ENCODE measurements at places on chromosomes 3 and 15.

DNA sequence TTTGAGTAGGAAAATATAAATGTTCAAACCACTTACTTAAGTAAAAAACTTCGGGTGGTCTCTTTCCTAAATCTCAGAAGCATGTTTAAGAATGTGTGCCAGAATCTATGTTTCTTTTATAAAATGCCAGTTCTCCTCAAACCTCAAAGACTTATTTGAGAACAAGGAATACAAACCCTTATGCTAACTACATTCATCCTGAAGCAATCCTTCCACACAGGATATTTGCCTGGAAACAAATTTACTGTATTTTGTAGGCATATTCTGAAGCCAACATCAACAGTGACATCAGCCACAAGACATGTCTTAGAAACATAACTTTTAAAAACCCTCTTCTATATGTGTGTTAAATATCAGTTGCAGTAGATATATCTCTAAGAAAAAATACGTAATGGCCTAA, 1077.0 kb downstream of the ROBO1 start:
- no peak for DNase-seq

DNA sequence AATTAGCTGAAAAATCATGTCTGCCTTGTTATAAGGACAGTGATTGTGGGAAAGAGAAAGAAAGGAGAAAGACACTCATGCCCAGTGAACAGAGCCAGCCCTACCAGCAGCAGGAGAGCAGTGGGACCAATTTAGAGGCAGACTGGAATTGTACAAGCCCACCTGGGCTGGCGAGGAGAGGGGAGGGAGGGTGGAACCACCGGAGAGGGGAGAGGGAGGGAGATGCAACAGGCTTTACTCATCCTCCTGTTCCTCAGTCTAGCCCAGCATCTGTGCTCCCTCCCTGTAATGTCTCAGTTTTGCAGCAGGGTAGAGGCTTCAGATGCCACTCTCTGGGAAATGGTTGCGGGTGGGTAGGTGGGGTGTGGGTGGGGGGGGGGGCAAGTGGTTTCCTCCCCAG, 54.7 kb downstream of the RAB11A start:
- DNase-seq, result no peak

DNA sequence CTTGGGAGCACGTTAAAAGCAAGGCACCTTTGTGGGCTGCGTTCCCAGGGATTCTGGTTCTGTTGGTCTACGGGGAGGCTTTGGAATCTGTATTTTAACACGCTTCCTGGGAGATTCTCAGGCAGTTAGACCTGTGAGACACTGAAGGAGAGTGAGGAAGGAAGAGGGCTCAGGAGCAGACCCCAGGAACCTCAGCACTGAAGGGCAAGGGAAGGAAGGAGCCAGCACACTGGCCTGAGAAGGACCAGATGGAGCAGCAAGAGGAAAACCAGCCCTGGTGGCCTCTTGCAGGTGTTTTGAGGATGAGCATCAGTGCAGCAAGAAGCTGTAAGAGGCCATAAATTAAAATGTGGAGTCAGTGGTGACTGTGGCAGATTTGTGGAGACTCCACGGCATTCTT, 146.7 kb downstream of the RPLP1 start:
- DNase-seq, result no peak

- DNase-seq, result no peak
These were observed 7.0 kb upstream of the RFT1 start for GRCh38 chr3:53137221-53137620.

Data from stimulated activated CD8-positive, alpha-beta memory T cell treated with anti-CD3 and anti-CD28 coated beads, Interleukin-7, amount 100 ng/mL, for 4 hours (primary cell).